Effector CD4-positive, alpha-beta T cell (primary cell): ENCODE measurements at places on chromosomes 4 and X.

DNA sequence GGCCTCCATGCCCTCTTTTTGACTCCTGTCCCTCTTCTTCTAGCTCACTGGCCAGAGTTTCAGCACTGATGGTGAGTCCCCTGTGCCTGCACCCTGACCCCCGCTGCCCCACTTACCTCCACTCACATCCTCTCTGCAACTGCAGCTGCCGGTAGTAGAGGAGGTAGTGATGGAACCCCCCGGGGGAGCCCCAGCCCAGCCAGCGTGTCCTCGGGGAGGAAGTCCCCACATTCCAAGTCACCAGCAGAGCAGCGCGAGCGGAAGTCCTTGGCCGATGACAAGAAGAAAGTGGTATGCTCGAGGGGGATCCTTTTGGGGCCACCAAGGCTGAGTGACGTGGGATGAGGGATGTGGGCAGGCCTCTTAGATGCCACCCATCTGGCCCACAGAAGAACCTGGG lies 5.8 kb downstream of the ARAF start:
- no peak for DNase-seq

DNA sequence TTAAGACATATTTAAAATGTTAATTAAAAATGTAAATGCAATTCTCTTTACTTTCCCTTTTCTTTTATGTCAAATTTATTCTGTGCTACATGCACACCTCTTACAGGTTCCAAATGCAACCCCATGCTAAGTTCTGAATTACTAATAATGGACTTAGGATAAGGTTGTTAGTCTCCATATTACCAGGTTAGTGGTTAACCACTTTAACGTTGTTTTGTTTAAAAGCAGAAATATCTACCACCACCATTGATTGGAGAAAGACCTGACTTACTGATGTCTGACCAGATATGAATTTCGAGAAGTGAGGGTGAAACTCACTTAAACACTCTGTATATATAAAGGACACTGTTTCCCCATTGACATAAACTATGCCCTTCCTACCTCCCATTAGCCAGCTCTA lies 6.9 kb upstream of the TRPC3 start:
- no peak for DNase-seq

DNA sequence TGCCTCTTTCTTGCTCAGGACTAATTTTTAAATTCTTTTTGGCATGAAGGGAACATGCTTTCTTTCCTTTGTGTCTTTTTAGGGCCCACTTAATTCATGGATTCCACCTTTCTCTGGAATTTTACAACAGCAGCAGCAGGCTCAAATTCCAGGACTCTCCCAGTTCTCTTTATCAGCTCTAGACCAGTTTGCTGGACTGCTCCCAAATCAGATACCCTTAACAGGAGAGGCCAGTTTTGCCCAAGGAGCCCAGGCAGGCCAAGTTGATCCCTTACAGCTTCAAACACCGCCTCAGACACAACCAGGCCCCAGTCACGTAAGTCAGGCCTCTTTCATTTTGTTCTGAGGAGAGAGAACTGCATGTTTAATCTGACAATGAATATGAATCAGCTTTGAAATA lies 2.3 kb downstream of the ODAM start:
- DNase-seq = no peak

GRCh38 chrX:46727441-46727840 lies 31.5 kb downstream of the SLC9A7 start:
- DNase-seq = no peak
